ENCODE measurements at places on chromosomes 3 and 15.

DNA sequence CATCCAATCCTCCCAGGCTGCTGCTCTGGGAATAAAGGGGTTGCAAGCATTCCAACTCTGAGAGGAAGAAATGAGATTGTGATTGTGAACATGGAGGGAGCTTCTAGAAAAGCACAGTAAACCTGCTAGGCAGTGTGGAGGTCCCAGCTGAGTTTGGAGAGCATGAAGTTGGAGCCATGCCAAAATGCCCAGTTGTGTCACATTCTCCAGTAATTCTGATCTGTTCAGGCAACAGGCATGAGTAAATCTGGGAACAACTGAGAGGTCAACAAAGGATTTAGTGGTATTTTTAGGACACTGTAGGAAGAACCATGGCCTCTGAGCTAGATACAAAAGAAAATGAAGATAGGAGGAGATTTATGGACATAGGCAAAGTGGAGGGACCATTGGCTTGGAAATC is 74.7 kb downstream of the CYP19A1 start:
- no peak for DNase-seq

GRCh38 chr3:41417574-41417973 is 218.3 kb downstream of the CTNNB1 start:
- DNase-seq, result no peak

- DNase-seq, result peak; percentile 51
Measured at GRCh38 chr3:114519415-114519814, 225.6 kb downstream of the TIGIT start.

GRCh38 chr3:178966299-178967176 is 105.1 kb downstream of the ZMAT3 start:
- peak; percentile 42 for DNase-seq

GRCh38 chr3:105832644-105833043 is 36.2 kb downstream of the CBLB start:
- DNase-seq, result no peak

- peak; percentile 25 for DNase-seq
Measured at GRCh38 chr15:59138243-59138642, 33.3 kb downstream of the CCNB2 start.

DNA sequence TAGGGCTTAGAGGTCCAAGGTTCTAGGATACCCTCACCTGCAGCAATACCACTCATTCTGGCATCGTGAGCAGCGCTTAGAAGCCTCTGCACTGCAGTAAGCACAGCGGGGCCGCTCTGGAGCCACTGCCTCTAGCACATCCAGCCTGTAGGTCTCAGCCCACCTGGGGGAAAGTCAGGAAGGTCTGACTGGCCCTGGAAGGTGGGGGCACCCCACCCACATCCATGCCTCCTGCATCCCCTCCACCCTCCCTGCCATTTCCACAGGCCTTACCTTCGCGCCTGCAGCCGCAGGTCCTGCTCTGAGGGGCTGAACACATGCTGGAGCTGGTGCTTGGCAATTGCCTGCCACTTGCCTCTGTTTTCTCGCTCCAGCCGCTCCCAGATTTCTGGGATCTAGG is 901 bp upstream of the RASSF1 start:
- DNase-seq, result no peak

DNA sequence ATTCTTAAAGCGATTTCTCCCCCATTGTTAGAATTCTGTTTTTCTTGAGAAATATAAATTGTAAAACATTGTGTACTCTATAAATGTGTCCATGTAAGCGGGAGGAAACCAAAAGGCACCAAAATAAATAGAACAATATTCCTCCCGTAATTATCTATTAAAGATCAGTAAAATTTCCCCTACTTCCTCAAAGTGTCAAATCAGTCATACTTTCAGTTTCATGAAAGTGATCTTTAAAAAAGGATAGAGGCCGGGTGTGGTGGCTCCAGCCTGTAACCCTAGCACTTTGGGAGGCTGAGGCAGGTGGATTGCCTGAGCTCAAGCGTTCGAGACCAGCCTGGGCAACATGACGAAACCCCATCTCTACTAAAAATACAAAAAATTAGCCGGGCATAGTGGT is 278.9 kb downstream of the MECOM start:
- DNase-seq, result no peak

- peak; percentile 95 for DNase-seq
Measured at GRCh38 chr3:11465744-11466616, 177.7 kb downstream of the VGLL4 start.

- peak; percentile 10 for DNase-seq
Measured at GRCh38 chr3:127857333-127857732, 35.0 kb upstream of the MGLL start.

GRCh38 chr3:135229018-135229495 is 434.0 kb downstream of the EPHB1 start:
- DNase-seq, result no peak
